Spleen (tissue), 13 donors: ENCODE measurements at places on chromosomes 6 and 20. TPM values are rescaled to one million over a fixed set of nuclear protein-coding genes. Genes with fewer than 3 reads are reported as not detected.

The SGK1 gene
- 80.1 TPM for total RNA-seq

The C6orf15 gene
- total RNA-seq = not detected

The INSM1 gene
- total RNA-seq = 0.40 TPM

DNA sequence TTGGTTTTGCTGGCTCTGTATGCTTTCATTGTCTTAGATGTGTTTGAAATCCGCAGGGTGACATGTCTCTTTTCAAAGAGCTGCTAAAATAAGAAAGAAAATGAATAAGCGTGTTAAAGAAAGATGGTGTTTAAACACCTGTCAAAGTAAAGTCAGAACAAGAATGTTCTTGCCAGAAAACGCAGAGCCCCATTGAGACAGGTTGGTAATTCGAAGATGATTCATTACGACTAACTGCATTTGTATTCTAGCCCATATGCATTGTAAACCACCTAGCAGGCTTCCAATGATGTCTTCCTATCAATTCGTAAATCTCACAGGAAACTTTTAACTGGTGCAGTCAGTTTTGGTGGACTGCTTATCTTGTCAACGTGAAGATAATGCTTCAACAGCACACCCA lies 16.8 kb downstream of the PHACTR2 start:
- no peak for DNase-seq

DNA sequence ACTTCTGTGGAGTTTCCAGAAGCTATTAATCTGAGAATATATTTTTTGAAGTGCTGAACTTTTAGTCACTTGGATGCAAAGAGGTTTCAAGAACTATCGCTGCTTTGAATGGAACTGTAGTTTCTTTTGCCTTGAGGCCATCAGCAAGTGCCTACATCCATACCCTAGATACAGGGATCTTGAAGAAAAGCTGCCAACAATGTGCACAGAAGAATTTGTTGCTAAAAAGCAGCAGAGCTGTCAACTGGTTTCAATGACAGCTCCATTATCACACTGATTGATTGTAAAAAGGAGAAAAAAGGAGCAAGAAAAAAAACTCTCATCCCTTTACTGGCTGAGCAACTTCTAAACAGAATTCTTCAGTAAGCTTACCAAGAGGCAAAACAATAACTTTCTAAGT lies 251.0 kb upstream of the NRSN1 start:
- no peak for DNase-seq
